ENCODE measurements at places on chromosomes 16 and 17.

DNA sequence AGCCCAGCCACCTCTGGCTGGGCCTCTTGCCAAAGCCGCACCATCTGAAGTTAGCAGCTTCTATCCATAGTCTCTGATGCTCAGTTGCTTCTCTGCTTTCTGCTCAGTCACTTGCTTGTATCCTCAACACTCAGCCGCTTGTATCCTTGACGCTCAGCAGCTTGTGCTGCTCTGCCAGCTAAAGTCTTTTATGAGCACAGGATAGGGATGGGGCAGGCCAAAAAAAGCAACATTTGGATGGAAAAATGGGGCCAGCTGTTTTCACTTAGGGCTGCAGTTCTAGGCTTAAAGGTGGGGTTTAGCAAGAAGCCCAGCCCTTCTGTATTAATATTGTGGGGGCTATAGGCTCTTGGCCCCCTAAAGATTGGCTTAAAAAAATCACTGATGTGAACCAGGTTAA lies 739.4 kb downstream of the CDH8 start:
- DNase-seq: no peak

- no peak for DNase-seq
These were observed 7.8 kb upstream of the EVI2A start for GRCh38 chr17:31329221-31329620.

GRCh38 chr16:4868535-4868934 lies 21.3 kb downstream of the UBN1 start:
- no peak for DNase-seq

DNA sequence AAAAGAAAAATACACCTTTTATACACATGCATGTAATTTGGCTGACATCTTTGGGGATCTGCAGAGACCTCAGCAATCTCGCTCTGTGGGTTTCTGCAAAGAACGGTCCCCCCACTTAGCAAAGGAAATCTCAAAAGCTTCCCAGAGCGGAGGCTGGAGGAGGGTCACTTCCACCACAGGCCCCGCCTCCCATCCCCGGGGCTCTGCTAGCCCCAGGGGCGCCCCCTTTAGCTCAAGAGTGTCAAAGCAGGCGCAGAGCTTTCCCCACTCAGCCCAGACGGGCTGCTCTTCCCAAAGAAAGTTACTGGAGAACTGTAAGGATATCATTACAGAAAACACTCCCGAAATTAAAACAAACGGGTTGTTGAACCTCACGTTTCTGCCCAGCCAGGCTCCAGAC lies 11.4 kb downstream of the SLC13A5 start:
- DNase-seq: peak; percentile 70

DNA sequence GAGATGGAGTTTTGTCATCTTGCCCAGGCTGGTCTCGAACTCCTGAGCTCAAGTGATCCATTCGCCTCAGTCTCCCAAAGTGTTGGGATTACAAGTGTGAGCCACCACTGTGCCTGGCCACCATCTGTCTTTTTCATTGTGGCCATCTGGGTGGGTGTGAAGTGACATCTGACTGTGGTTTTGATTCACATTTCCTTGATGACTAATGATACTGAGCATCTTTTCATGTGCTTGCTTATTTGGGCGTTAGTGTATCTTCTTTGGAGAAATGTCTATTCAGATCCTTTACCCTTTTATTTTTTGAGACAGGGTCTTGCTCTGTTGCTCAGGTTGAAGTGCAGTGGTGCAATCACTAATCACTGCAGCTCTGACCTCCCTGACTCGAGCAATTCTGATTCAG lies 53.9 kb upstream of the ERN1 start:
- DNase-seq: peak; percentile 38

DNA sequence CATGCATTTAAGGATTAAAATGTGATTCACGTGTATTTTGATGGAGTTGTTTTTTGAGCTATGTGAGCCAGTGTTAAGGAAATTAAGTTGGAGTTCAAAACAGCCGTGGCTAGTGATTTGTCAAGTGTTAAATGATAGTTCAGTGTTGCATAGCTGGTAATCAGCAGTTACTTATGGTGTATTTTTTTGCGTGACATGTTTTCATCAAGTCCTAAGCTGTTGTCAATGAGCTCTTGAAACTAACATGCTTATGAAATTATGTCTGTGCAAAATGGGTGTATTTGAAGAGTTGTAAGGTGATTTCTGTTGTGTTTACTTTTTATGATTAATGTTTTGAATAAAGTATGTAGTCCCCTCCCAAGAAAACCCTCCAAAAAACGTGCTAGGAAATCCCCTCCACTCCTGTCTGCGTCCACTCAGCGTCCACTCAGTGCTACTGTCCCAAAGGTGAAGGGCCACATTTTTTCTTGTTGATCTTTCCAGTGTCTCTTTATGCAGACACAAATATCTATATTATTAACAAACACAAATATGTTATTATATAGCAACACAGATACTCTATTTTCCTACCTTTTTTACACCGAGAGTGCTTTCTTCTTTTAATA lies 30.0 kb downstream of the USP10 start:
- no peak for DNase-seq

DNA sequence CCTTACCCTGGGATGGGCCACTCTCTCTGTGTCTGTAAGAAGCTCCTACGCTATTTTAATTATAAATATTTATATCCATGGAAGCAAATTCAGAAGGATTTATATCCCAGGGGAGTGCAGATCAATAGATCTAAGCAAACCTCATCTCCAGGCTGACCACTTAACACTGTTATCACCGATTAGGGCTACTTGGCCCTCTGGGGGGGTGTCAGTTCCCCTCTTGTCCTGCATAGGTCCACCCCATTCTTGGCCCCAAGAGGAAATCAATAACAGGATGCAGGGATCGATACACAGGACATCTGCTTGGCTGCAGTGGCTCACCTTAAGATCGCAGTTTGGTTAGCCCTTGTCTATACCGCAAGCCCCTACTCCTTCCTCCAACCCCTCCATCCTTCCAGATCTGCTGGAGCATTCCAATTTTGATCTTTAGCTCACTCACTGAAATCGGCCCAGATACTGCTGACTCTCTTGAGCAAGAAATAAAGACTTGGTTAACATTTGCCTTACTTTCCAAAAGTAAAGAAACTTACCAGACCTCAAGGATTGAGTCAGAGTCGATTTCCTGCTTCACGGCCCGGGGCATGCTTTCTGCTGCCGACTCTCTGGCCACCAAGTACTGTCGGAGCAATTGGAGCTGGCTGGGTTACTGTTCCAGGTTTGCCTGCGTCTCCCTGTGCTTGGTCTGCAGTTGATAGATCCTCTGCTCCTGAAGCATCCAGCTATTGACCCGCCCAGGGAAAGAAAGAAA lies 112.3 kb upstream of the PMFBP1 start:
- DNase-seq: no peak

GRCh38 chr17:76176701-76177574 lies 35.9 kb upstream of the FOXJ1 start:
- no peak for DNase-seq

- DNase-seq: no peak
These were observed 5.1 kb downstream of the LDHD start for GRCh38 chr16:75111514-75111940.

- DNase-seq: no peak
These were observed 10.2 kb downstream of the CLUH start for GRCh38 chr17:2701161-2701995.

All from hematopoietic multipotent progenitor cell treated with erythropoietin and hydrocortisone succinate and interleukin-3 and kit ligand, for 4 days (in vitro differentiated cells).